ENCODE measurements at places on chromosomes 2 and 18. TPM values are rescaled to one million over a fixed set of nuclear protein-coding genes. Genes with fewer than 3 reads are reported as not detected.
A peak's percentile ranks its signal among the peaks of the same experiment; 100 is the strongest.

DNA sequence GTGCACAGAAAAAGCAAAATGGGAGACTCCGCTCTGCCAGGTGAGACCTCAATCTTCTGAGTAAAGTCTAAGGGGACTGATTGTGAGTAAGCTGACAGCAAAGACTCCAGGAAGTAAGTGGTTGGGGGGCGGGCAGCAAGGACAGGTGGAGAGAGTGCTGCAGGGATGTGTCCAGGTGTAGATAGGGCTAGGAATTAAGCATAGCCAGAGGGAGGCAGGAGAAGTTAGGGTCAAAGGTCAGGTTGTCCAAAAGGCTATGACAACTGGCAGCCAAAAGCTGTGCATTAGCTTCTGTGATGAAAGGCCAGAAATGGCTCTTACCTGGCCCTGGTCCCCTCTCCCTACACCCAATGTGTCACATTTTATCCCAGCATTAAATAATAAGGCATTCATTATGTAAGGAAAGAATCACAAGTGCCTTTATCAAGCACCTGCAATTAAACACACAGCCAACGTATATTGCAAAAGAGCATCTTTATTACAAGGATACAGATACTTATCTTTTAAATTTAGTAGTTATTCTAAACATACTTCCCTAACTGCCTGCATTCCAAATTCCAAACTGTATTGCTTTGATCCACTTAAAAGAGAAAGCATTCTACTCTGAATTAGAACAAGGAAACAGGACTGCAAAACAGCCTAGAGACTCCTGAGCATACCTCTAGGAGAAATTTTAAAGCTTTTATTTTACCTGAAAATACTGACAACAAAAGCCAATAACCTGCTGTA is 247.9 kb downstream of the IRS1 start:
- DNase-seq = no peak
- H3K36me3 ChIP-seq = no peaks in the 10 kb centered on the region
- H3K4me1 ChIP-seq = peaks cover 15% of the 10 kb centered on the region
- H3K4me3 ChIP-seq = no peak overlapping the region
- no peak overlapping the region for H3K27ac ChIP-seq

DNA sequence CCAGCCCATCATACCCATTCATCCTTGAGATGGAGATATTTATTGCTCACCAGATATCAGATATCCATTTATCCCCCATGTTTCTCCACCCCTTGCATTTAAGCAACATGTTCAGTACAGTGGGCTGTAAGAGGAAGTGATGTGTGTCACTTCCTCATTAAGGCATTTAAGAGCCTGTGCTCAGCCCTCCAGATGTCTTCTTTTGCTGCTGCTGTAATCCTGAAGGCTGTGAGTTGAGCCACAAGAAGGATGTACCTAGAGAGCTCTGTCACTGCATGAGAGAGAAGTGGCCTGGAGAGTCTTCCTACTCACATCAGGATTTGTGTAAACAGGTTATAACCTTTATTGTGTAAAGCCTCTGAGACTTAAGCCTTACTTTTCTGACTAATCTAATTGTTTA is 151.8 kb upstream of the UNC80 start:
- no peak overlapping the region for H3K4me3 ChIP-seq
- H3K27ac ChIP-seq = no peak overlapping the region
- H3K4me1 ChIP-seq = peaks cover 2% of the 10 kb centered on the region
- no peak for DNase-seq
- no peaks in the 10 kb centered on the region for H3K27me3 ChIP-seq
- H3K36me3 ChIP-seq = no peaks in the 10 kb centered on the region

GRCh38 chr2:100612388-100613000 is 49.7 kb downstream of the PDCL3 start:
- no peaks in the 10 kb centered on the region for H3K36me3 ChIP-seq
- H3K4me3 ChIP-seq = no peak overlapping the region
- H3K27ac ChIP-seq = no peak overlapping the region
- H3K27me3 ChIP-seq = no peaks in the 10 kb centered on the region

GRCh38 chr2:172332507-172332906 is 94.9 kb upstream of the ITGA6 start:
- H3K4me1 ChIP-seq = no peaks in the 10 kb centered on the region
- DNase-seq = no peak
- no peaks in the 10 kb centered on the region for H3K27me3 ChIP-seq
- H3K27ac ChIP-seq = no peak overlapping the region
- no peak overlapping the region for H3K4me3 ChIP-seq
- H3K36me3 ChIP-seq = no peaks in the 10 kb centered on the region

DNA sequence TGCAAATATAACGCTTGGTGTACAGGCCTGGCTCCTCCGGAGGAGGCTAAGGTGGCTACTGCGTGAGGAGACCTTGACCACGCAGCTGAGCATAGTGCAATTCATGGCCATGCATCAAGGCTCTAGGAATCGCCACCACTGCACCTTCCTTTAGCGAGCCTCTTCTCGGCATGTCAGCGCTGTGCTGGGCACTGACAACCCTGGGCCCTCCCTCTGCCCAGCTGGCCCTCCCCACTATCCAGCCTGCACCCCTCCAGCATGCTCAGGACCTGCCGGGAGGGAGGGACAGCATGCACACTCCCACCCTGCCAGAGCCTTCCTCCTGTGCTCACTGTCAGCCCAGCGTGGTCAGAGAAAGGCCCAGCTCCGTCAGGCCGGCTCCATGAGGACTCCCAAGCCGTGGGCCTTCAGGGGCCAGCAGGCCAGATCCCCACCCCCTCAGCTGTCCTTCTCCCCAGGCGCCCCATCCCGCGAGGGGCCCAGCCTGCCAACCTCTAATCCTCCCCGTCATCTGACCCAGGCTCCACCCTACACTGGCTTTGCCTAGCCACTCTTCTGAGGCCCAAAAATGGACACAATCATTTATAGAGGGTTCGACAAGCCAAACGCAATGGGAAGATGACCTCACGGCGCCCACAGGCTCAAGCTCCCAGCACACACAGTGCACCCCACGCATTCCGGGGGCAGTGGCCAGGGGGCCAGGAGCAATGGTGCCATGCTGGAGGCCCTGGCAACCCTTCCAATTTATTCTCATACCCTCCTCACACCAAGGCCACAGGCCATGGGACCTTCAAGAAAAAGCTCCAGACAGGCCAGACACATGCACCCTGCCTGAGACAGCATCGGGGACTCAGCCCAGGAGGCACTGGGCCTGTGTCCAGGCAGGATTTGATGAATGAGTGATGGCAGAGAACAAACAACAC is 3.5 kb downstream of the BIN1 start:
- no peaks in the 10 kb centered on the region for H3K36me3 ChIP-seq
- no peak overlapping the region for H3K4me3 ChIP-seq
- H3K27ac ChIP-seq = no peak overlapping the region
- H3K27me3 ChIP-seq = 0 out of 2 replicates have a peak, but pooled peaks cover 3% of the 10 kb centered on the region
- peaks cover 25% of the 10 kb centered on the region for H3K4me1 ChIP-seq

GRCh38 chr2:643334-643733 is 33.9 kb downstream of the TMEM18 start:
- no peak for DNase-seq
- H3K27me3 ChIP-seq = no peaks in the 10 kb centered on the region
- no peak overlapping the region for H3K4me3 ChIP-seq
- no peak overlapping the region for H3K27ac ChIP-seq

- H3K27ac ChIP-seq = peak overlapping the region; percentile 70
- peaks cover 15% of the 10 kb centered on the region for H3K4me1 ChIP-seq
- DNase-seq = no peak
Observed at GRCh38 chr18:35344736-35345459, 678 bp upstream of the ZNF24 start.

DNA sequence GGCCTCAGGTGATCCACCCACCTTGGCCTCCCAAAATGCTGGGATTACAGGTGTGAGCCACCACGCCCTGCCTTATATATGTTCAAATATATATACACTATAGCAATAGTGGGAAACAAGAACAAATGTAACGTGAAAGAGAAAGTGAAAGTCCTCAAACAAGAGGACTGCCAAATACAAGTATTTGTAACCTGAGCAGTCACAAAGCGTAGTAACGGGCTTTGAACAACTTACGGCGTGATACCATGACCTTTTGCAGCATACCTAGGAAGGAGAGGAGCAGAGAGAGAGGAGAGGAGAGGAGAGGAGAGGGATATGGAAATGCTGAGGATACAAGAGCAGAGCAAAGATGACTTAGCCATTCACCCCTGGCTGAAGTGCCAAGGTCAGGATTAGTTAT is 113.8 kb upstream of the RGPD4 start:
- H3K36me3 ChIP-seq = no peaks in the 10 kb centered on the region
- peaks cover 8% of the 10 kb centered on the region for H3K4me1 ChIP-seq
- peak; percentile 13 for DNase-seq
- H3K27ac ChIP-seq = no peak overlapping the region
- H3K27me3 ChIP-seq = no peaks in the 10 kb centered on the region

DNA sequence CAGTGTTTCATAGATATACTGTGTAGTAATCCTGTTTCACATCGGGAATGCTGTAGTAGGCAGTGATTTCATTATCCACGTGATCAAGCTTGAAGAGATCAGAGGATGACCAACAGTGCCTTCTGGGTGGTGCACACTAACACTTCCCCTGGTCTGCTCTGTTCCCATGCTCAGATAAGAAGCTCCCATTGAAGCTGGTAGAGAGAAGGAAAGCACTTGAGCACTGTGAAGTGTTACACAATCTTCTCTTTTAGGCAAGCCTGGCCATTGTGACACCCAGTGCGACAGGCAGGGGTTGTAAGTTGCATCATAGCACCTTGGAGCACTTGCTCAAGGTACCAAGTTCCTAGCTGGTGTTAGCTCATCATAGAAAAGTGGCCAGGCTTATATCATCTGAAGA is 30.6 kb upstream of the GPD2 start:
- peak; percentile 14 for DNase-seq
- H3K4me1 ChIP-seq = no peaks in the 10 kb centered on the region
- no peak overlapping the region for H3K4me3 ChIP-seq

DNA sequence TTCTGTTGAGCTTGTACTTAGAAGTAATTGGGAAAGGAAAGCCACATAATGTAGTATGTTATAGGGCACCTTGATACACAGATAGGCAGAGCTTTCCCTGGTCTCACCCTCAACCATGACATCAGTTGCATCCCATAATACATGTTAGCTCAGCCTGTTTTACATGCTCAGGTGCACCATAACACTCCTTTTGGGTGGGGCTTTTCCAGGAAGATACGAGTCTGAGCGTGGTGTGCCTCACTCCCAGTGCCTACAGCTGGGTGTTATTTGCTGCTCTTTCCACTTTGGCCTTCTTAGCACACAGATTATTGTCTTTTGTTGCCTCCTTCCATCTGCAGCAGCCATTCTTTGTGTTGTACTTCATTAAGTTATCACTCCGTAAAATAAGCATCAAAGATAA is 11.9 kb downstream of the TTC39C start:
- H3K36me3 ChIP-seq = no peaks in the 10 kb centered on the region
- H3K27ac ChIP-seq = peak overlapping the region; percentile 51
- no peaks in the 10 kb centered on the region for H3K27me3 ChIP-seq
- no peak overlapping the region for H3K4me3 ChIP-seq

DNA sequence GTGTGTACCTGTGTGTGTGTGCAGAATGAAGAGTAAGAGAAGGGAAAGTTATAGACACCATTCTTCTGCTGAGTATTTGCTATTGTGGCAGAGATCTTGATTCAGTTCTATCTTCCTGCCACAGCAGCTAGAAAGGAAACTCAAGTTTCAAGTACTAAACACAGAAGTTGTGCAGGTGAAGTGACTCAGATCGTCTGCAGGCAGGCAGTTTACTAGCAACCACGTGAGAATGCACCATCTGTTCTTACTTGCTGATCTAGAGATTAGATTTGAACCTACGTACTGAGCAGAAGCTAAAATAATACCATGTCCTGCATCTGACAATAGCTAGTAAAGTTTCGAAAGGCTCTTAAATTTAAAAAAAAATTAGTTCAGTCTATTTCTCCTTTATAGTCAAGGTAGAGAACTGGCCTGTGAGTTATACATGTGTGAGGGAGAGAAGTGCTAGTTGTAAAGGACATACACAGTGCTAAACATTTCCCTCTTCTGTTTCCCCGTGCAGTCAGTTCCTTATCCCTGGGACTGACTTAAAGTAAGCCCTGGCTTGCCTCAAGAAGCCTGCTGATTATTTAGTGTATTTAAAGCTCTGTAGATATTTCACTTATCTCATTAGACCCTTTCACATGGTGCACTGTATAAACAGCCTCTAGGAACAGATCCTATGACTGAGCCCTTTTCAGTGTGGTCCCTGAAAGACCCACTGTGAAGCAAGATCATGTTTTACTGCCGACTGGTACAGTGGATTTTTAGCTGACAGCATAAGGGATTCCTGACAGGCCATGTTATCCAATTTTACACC is 45.0 kb downstream of the SLC38A11 start:
- H3K36me3 ChIP-seq = no peaks in the 10 kb centered on the region
- peak; percentile 17 for DNase-seq
- H3K4me1 ChIP-seq = peaks cover 27% of the 10 kb centered on the region
- no peak overlapping the region for H3K27ac ChIP-seq

DNA sequence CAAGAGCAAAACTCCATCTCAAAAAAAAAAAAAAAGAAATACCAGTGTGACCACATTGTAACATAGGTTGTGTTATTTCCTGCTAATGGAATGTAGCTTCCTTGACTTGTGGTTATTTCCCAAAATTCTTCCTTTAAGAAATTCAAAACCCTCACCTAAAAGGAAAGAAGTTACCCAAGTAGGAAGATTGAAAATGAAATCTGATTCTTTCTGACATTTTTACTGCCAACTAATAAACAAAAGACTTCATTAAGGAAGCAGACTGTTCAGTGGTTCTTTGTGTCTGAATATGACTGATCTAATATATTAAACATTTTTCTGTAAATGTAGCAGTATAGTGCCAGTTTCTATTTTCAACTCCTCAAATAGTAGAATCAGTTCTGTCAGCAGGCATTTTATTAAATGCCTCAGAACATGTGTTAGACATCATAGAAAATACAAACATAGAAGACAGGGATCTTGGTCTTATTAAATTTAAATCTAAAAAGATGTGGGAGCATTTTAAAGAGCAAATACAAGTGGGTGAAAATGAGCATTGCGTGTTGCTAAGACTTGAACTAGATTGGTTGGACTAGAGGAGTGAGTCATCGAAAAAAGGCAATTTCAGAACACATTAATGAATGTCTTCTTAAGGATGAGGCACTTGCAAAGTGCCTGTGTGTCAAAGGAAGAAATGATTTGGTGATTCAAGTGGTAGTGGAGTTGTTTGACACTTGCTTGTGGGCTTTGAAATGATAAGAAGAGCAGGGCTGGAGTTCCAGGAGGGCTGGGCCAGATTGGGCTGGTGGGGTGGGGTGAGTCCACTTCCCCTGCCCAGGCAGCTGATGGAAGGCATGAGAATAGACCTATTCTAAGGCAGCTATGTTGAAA is 53.4 kb downstream of the PKP4 start:
- DNase-seq = no peak
- peaks cover 24% of the 10 kb centered on the region for H3K4me1 ChIP-seq
- no peaks in the 10 kb centered on the region for H3K27me3 ChIP-seq
- no peak overlapping the region for H3K27ac ChIP-seq

SERPINB4 gene
- total RNA-seq = 1.1 TPM

SPATS2L gene
- 146 TPM for total RNA-seq

CCDC138 gene
- total RNA-seq = 31.6 TPM

LIMS3 gene
- 0.31 TPM for total RNA-seq

SEPTIN2 gene
- total RNA-seq = 393 TPM

PLEK gene
- total RNA-seq = not detected

CBLN2 gene
- total RNA-seq = not detected
